ENCODE measurements at places on chromosomes 1 and 21.

DNA sequence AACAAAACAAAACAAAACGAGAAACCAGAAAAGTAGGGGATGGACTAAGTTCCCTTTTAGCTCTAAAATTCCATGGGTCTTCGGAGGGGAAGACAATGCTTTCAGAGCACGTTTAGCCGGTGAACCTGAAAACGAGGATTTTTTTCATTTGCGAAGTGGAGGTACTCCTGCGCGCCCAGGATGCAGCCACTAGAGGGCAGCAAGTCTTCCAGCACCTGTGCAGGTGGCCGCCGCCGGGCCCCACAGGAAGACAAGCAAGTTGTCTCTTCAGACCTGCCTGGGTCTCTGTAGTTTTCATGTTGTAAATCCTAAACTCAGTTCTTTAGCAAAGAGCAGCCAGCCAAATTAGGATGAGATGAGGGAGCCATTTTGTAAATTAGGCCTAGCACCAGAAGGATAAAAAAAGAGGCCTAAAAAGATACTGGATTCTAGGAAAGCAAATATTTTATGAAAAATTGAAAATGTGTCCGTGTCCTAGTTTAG is 17.7 kb upstream of the SNX27 start:
- DNase-seq: peak; percentile 71

DNA sequence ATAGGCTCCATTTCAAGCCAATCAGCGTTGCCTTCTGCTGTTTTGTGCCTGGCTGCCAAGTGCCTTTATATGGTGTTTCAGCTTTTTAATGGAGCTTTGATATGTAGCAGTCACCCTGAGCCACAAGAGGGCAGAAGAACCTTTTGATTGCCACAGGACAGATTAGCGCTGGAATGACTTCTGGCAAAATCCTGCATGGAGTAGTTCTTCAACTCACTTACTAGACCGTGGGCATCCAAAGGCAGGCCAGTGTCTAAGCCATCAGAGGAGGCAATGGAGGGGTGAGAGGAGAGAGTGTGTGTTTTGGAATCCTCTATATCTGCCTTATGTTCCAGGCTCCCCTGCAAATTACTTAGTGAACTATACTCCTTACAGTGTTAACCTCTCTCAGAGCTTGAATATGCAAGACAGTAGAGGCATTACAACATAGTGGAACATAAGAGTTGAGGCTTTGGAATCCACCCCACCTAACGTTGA is 56.2 kb downstream of the ST3GAL3 start:
- peak; percentile 83 for DNase-seq

DNA sequence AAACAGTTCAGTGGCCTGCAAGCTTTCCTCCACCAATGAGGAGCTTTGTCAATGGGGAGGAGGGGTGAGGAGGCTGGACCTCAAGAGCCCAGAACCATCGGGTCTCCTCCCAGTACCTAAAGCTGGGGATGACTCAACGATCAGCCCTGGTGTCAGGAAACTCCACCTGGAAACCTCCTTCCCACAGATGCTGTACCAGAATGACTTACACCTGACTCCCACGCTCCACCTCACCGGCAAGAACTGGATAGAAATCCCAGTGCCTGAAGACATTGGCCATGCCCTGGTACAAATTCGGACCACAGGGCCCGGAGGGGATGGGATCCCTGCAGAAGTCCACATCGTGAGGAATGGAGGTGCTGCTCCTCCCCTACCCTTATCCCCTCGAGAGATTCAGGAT is 11.4 kb downstream of the TMEM81 start:
- no peak for DNase-seq

DNA sequence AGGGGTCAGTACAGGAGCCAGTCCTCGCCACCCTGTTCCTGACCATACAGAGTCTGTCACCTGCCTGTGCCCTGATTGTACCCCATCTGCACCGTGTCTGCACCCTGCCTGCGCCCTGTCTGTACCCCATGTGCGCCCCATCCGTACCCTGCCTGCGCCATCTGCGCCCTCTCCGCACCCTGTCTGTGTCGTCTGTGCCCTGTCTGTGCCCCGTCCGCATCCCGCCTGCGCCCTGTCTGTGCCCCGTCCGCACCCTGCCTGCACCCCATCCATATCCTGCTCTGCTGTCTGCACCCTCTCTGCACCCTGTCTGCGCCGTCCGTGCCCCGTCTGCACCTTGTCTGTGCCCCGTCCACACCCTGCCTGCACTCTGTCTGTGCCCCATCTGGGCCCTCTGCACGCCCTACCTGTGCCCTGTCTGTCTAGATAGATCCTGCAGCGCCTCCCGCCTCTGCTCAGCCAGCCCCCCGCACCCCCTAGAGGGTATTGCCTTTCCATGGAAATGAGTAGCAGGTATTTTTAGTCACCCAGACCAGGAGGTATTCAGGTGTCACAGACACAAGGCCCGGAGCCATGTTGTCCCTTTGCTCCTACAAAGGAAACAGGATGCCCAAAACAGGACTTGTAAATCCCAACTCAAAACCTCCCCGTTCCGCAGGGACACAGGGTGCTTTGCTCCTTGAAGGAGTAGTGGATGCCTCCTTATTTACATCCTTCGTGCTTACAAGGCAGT is 7.7 kb upstream of the NPHP4 start:
- no peak for DNase-seq

DNA sequence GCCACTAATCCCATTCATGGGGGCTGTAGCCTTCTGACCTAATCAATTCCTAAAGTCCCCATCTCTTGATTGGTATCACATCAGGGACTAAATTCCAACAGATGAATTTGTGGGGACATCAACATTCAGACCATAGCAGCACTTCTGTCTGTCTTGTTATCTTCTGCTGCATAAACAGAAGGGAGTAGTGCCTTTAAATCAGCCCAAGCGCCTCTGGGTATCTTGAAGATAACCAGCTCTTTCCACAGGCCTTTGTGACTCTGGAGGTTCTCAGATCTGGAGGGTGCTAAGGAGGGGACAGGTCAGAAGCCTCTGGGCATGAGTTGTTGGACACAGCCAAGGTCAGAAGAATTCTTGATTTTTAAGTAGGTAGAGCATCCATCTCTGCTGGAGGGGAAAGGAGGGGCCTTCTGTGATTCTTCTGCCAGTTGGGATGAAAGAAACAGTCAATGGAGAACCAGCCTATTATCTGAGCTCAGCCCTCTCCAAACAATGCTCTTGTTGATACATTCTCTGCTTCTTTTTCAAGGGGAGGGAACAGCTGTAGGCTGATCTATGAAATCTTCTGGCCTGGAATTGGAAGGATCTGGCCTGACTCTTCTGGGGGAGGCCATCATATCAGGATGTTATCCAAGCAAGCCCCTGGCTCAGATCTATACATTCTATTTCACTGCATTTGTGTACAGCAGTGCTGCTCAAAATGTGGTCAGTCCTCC is 31.3 kb upstream of the LRIG2 start:
- no peak for DNase-seq

DNA sequence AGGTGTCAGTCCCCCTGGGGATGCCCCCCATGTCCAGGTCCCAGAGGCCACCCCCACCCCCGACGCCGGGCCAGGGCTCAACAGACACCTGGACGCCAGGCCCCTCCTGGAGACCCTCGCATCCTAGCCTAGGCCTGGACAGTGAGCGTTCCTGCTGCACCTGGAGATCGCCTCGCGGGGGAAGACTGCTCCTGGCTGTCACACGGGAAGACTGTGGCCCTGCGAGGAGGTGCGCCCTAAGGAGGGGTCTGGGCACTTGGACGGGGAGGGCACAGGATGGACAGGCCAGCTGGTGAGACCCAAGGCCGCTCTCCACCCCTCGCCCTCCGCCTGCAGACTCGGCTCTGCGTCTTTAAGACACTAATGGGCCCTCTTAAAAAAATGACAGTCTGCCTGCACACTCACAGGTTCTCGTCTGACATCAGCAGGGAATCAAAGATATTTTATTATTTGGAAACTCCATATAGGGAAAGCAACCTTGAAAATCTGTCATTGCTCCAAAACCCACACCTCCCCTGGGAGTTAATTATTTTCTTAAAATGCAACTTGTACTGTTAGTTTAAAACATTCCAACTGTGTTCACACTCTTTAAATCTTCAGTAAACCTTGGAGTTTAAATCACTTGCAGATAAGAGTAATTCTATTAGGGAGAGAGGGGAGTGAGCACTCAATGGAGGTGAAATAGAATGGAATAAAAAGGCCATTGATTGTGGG is 45.6 kb upstream of the ACTRT2 start:
- DNase-seq: no peak

- no peak for DNase-seq
Observed at GRCh38 chr1:45454464-45454863, 36.5 kb downstream of the TESK2 start.

GRCh38 chr1:159315381-159315780 is 13.2 kb downstream of the FCER1A start:
- no peak for DNase-seq

- no peak for DNase-seq
Observed at GRCh38 chr1:167938080-167938636, 1.3 kb upstream of the MPC2 start.

GRCh38 chr21:34004974-34005373 is 68.4 kb upstream of the MRPS6 start:
- no peak for DNase-seq

GRCh38 chr1:112322018-112322417 is 74.0 kb upstream of the CTTNBP2NL start:
- DNase-seq: no peak

- DNase-seq: no peak
Observed at GRCh38 chr1:62484824-62485468, 48.1 kb downstream of the USP1 start.

- DNase-seq: peak; percentile 14
Observed at GRCh38 chr1:79422726-79423125, 416.2 kb upstream of the ADGRL4 start.

- DNase-seq: no peak
Observed at GRCh38 chr1:89332461-89332860, 31.4 kb upstream of the GBP6 start.

DNA sequence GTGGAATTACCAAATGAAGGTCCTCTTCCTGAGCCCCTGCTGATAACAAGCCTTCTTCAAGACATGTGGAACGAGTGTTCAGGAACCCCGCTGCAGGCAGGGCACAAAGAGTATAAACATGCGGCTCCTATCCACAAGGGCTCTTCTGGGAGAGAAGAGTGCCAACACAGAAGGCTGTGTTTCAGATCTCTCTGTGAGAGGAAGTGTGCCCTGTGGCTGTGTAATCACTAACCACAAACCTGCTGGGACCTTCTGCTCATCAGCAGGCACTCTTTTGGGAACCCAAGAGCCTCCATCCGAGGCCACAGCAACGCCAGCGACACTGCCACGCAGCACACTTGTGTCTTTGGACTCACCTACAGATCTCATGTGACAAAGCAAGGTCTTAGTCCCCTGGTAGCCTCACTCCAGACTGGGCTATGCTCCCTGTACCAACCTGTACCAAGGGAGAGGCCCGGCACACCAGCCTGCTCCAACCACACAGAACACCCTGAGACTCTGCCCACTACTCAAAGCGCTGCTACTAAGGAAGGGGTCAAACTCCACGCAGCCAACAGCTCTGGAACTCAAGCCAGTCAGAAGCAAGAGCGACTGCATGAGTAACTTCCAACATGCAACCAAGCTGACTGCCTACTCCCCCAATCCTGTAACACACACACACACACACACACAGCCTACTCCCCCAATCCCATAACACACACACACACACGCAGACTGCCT is 7.8 kb downstream of the PTTG1IP start:
- no peak for DNase-seq

DNA sequence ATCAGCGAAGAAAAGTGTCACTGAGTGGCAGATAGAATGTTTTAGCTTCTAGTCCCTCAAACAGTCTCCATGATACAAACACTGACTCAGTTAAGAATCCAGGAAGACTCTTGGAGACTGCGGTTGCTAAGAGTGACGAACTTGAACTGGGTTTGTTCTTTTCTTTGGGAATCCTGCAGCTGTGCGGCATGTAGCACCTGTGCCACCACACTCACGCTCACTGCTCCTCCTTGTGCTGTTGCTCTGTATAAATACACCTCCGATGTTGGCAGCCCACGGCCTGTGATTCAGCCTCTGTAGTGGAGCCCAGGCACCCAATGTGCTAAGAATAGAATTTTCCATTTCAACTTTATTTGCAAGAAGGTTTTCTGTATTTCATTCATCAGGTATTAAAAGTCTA is 5.5 kb upstream of the PPIE start:
- DNase-seq: no peak

DNA sequence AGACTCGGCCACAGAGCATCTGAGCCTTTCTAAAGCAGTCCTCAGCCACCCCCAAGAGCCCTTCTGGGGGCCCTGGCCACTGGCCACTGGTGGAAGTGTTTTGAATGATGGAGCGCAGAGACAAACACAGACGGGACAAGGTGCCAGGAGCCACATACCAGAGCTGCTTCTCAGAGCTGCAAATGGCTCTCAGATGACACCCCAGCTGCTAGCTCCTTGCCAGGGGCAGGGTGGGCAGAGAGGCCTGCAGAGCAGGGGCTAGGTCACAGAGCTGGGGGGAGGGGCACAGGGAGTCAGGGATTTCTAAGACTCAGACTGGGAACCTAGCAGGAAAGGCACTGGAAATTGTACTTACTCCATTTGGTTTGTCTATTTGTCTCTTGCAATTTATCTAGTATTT is 30.4 kb downstream of the KCNN3 start:
- DNase-seq: no peak

- DNase-seq: no peak
Observed at GRCh38 chr1:206713070-206713469, 28.4 kb downstream of the MAPKAPK2 start.

DNA sequence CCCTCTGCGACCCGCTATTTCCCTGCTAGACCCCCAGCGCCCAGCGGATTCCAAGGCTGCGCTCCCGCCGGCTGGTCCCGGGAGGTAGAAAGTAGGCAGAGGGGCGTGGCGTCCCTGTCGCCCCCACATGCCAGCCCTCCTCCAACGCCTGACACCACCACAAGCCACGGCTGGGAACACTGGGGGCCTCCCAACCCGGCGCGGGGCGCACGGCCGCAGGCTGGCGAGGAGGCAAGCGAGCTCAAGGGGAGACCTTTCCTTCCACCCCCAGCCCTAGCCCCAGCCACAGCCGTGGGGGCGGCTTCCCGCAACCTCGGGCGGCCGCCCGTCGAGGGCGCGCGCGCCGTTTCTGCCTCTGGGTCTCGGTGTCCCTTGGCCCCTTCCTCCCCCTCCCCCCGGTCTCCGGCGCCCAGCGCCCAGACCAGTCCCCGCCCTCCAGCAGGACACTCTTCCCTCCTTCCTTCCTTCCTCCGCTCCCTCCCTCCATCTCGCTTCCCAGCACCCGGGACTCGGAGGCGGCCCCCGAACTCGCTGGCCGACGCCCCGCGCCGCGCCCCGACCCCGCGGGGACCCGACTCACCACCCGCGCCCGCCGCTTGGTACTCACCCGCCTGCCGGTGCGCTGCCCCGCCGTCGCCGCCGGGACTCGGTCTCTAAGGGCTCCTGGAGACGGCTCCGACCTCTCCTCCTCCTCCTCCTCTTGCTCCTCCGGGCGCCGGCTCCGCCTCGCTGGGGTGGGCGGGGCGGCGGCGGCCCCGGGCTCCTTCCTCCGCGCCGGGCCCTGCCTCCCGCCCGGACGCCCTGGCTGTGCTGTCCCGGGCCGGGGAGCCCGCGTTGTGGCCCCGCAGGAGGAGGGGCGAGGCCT is at the start of gene GNG12:
GNG12 (minus strand) TSS at position 731 of the 865 bp plus-strand sequence. CDS start 125,781 bp downstream, outside the sequence.
- no peak for DNase-seq
